ENCODE measurements at places on chromosomes 13 and 19.

GRCh38 chr13:94613051-94613450 lies 11.4 kb downstream of the GPR180 start:
- DNase-seq, result no peak

DNA sequence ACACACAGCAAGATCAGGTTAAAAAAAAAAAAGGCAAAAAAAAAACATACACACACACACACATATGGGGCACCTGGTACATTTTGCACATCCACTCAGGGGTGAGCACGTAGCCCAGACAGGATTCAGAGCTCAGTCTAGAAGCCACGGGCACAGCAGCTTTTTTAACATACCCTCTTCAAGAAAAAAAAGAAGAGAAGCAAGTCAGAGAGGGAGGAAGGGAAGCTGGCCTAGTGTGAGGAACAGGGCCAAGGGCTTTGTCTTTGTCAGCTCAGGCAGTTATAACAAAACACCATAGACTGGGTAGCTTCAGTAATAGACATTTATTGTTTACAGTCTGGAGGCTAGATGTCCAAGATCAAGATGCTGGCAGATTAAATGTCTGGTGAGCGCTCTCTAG lies 2.3 kb upstream of the TPM4 start:
- DNase-seq, result no peak

DNA sequence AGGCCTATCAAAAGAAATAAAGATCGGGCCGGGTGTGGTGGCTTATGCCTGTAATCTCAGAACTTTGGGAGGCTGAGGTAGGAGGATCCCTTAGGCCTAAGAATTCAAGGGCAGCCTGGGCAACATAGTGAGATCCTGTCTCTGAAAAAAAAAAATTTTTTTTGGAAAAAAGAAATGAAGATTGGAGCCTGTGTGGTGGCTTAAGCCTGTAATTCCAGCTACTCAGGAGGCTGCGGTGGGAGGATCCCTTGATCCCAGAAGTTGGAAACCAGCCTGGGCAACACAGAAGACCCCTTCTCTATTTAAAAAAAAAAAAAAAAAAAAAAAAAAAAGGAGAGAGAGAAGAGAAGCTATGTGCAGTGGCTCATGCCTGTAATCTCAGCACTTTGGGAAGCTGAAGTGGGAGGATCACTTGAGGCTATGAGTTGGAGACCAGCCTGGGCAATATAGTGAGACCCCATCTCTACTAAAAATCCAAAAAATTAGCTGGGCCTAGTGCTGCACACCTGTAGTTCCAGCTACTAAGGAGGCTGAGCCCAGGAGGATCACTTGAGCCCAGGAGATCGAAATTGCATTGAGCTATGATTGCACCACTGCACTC lies 14.7 kb upstream of the LYPD3 start:
- DNase-seq, result no peak

- DNase-seq, result no peak
Observed at GRCh38 chr13:68345963-68346531, 1115.9 kb upstream of the PCDH9 start.

DNA sequence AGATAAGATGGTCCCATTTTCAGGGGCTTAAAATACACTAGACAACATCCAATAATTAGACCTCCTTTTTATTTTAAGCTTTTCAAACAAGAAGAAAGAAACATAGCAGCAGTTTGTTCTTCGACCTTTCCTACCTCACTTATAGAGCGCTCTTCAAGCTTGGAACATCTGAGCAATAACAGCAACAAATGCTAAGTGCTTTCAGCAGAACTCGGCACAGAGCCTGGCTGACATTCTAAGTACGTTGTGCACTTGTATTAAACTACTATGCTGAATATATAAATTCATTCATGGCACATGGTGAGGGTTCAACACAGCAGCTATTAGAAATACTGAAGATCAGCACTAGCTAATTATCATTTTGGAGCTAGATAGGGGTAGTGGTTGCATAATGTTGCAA lies 256.1 kb upstream of the MAB21L1 start:
- DNase-seq, result no peak

DNA sequence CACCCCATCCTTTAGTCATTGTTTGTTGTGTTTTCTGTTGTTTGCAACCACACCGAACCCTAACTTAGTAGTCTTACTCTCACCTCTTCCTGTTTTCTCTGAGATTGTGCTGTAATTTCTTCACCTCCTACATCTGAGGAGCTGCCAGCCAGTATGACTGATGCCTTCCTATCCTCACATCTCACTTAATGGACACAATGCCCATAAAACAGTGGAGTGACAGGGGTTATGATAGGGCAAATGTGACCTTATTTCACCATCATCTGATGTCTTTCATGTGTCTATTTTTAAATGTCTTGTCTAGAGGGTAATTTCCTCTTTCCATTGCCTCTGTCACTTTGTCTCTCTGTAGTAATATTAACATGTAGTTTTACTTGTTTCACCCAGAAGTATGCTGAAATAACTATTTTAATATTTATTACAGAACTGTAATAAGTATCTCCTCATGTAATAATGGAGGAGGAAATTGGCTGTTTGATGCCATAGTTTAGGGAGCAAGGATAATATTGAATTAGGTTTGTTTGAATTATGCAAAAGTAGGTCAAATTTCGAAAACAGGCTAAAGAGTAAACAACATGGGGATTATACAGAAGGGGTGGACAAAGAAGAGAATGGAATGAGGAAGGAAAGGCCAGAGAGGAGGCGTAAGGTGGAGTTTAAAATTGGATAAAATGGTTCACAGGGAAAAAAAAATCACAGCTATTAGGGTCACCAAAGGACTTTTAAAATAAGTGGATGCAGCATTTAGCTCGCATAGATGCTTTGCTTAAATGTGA lies 103.5 kb upstream of the SPRY2 start:
- no peak for DNase-seq

DNA sequence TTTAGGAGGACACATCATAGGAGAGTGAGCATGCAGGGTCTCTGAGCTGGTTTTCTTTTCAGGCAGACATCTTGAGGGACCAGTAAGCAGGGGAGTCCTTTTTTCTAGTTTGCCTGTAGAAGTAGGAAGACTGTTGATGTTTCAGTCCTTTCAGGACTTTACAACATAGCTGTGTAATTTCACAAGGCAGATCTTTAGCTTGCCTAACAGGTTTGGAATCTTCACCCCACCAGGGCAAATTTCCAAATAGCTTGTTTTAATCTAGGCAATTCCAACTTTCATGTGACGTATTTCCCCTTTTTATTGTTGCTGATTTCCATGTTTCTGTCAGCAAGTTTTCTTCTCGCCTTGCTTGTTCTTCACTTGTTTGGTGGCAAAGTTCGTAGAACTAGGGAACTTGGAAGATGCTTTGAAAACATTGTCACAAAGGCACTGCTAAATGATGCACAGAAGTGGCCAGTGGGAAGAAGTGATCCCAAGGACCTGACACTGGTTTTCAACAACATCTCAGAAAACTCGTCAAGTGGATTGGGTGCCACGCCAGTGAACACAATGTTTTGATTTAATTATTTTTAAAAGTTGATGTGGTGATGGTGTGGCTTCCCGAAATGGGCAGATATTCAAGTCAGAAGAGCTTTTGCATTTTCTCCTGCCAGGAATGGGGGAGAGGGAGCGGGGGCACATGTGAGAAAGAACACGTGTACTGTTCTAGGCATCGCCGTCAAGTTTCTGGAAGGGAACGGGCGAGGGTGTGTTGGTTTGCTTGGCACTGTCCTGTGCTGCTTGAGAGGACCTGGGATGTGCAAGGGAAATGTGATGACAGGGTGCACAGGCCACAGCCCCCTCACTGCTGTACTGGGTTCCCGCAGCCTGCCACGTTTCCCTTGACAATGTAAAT lies 418.6 kb downstream of the OXGR1 start:
- DNase-seq, result no peak

- no peak for DNase-seq
Observed at GRCh38 chr13:114264886-114265611, 16.4 kb upstream of the UPF3A start.

GRCh38 chr13:88196106-88196505 lies 524.9 kb downstream of the SLITRK5 start:
- DNase-seq, result no peak

DNA sequence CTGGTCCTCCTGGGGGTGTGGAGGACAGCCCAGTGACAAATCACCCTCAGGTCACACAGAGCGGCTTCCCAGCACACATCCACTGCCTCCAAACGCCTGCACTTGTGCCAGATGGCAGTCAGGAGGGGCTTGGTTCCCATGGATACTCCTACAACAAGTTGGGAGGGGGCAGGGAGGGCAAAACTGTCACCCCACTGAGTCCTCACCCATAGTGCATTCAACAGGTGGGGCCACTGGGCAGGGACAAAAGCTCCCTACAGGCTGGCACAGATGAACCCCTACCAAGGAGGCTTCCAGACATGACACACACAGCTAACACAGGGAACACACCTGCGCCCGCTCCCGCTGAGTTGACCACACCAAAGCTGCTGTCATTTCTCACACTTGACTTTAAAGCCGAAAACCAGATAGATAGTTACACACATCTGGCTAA lies 120.5 kb downstream of the STK24 start:
- DNase-seq, result no peak

All from NCI-H187 treated with DMSO at 0.1 percent for 48 hours (cell line).